Fibroblast of skin of back (primary cell): ENCODE measurements at places on chromosomes 16 and 17.

- no peak for DNase-seq
These were observed 10.8 kb upstream of the SLFN12L start for GRCh38 chr17:35548208-35548810.

GRCh38 chr17:70879401-70879800 lies 710.1 kb downstream of the KCNJ2 start:
- no peak for DNase-seq

- peak; percentile 29 for DNase-seq
These were observed 25.8 kb downstream of the SRCIN1 start for GRCh38 chr17:38579934-38580333.

- no peak for DNase-seq
These were observed 22.3 kb downstream of the NPTX1 start for GRCh38 chr17:80453998-80454556.

DNA sequence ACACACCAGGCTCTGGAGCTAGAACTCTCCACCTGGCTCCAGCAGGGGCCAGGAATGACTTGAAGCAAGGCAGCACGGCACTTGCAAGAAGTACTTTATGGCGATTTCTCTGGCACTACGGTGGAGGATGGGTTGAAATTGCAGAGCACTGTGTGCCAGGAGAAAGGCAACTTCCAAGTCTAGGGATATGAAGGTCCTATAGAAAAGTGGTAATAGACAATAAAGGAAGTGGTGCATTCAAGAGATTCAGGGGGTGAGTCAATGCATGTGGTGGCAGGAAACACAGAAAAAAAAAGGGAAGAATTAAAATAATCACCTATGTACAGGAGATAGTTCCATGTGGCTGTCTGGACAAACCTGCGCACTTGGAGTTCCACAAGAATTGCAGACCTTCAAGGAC lies 240.3 kb upstream of the DYNLRB2 start:
- DNase-seq, result no peak

GRCh38 chr16:48004141-48004695 lies 151.6 kb downstream of the ABCC12 start:
- DNase-seq, result no peak

- DNase-seq, result no peak
These were observed 138.7 kb downstream of the SALL1 start for GRCh38 chr16:51012396-51012795.

DNA sequence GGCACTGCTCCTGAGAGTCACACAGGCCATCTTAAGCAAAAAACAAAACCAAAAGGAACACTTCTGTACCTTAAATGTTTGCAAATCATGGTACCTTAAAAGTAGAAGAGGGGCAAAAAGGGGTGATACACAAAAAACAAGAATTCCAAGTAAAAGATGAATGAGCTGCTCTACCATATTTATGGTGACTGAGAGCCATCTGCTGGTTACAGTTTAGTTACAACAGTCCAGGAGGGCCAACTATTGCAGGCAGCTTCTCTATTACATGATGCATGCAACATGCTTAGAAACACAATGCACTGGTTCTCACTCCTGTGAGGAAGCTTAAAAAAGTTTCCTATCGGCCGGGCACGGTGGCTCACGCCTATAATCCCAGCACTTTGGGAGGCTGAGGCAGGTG lies 53.5 kb downstream of the STX8 start:
- peak; percentile 53 for DNase-seq
